Stimulated activated CD4-positive, alpha-beta T cell treated with anti-CD3 and anti-CD28 coated beads, Interleukin-1b, Interleukin-23, amount 100 ng/mL, for 24 hours (primary cell): ENCODE measurements at places on chromosomes 6 and 20.

- DNase-seq = no peak
Observed at GRCh38 chr6:101878554-101879276, 485.2 kb downstream of the GRIK2 start.

GRCh38 chr20:47266847-47267515, 89.5 kb downstream of the ZMYND8 start:
- no peak for DNase-seq

GRCh38 chr6:97110149-97110548, 172.9 kb downstream of the MMS22L start:
- no peak for DNase-seq

- no peak for DNase-seq
Observed at GRCh38 chr6:128079021-128079420, 178.2 kb upstream of the THEMIS start.

DNA sequence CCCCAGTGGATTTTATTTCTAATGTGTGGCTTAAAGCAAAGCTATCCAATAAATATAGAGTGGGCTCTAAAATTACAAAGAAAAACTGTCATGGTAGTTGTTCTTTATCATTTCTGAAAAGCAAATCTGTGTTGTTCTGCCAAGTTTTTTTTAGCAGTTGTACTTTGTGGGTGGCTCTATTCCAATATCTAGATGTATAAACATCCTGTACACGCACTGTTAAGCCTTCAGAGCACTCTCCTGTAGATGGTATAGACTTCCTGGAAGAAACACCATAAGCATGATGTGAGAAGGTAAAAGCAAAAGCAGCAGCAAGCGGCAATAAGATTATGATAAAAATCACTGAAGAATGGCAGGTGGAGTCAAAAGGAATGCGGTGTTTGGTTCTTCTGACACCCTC, 21.5 kb upstream of the TMEM30A start:
- no peak for DNase-seq

DNA sequence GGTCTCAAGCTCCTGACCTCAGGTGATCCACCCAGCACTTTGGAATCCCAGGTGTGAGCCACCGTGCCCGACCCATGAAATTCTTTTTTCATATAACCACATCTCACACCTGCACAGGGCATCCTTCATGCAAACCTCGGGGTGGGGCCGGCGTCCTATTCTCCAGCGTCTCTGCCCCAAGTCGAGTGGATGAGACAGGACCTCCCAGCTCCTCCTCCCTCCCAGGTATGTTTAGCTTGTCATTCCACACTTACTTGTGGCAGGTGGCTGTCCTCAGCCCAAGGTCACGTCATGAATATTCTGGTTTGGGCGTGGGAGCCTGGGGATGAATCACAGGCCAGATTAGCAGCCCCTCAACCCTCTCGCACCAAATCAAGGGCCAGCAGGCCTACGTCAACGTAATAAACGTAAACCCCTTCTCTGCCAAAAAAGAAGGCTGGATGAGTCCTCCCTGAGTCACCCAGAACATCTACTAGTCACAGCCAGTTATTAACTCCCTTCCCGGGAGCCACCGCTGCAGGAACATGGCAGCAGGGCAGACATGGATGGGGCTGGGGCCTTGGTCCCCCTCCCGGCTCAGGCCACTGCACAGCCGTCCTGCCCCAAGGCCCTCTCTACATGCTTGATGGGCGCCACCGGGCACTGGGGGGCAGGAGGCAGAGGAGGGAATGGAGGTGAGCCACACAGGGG, 91.7 kb downstream of the YTHDF1 start:
- no peak for DNase-seq

- no peak for DNase-seq
Observed at GRCh38 chr6:104573350-104573749, 286.4 kb downstream of the HACE1 start.

DNA sequence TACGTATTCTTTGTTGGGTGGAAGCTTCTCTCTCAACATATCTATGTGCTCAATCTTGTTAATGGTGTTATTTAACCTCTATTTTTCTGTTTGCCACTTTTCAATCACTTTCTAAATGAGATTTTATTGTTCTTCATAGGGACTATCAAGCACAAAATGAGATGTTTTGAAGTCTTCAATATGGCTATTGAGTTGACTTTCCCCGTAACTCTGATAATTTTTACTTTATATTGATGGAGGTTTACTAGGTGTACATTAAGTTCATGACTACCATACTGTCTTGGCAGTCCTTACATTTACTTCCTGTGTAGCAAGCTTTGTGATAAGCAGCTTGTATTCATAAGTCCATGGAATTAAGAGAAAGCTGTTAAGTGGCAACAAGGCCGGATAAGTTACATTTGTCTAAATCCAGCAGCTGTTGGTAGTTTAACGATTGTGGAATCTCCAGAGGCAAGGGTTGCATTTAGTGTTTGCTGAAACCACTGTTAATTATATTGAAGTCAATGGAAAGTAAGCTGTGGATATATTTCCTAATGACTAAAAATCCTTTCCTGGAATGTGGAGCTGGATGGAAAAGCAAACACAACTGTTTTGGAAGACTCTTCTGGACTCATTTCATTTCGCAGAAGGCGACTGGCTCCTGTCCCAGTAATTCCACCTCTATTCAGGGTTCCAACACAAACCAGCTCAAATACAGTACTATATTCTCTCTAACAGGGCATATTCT, 57.3 kb upstream of the SMIM29 start:
- DNase-seq = no peak
